H1 (cell line): ENCODE measurements at places on chromosomes 16 and 17. TPM values are rescaled to one million over a fixed set of nuclear protein-coding genes. Genes with fewer than 3 reads are reported as not detected.

- DNase-seq, result no peak
Observed at GRCh38 chr17:69762766-69763165, 312.3 kb upstream of the KCNJ16 start.

DNA sequence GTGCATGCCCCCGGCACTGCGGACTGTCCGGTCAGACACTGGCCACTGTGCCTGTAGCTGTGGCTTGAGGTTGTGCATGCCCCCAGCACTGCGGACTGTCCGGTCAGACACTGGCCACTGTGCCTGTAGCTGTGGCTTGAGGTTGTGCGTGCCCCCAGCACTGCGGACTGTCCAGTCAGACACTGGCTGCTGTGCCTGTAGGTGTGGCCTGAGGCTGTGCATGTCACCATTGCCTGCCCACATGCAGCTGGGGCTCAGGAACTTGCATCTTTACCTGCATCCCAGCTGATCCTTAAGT lies 5.2 kb downstream of the MTHFSD start:
- DNase-seq, result no peak

DNA sequence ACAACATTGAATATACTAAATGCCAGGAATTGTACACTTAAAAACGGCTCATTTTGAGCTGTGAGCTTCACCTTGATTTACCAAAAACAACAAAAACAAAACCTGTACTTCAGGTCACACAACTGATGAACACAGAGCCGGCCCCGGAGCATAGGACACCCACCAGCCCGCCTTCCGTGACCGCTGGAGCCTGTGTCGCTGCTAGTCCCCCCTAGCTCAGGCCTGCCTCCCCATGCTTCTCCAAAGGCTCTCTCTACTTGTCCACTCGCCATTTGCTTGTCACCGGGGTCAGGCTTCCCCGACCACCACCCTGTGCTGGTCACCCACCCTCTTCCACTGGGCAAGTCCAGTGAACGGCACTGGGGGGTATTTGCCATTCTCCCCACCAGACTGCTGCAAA lies 113.8 kb upstream of the TNRC6C start:
- DNase-seq, result no peak

- no peak for DNase-seq
Observed at GRCh38 chr17:81315129-81315884, 20.2 kb upstream of the SLC38A10 start.

DNA sequence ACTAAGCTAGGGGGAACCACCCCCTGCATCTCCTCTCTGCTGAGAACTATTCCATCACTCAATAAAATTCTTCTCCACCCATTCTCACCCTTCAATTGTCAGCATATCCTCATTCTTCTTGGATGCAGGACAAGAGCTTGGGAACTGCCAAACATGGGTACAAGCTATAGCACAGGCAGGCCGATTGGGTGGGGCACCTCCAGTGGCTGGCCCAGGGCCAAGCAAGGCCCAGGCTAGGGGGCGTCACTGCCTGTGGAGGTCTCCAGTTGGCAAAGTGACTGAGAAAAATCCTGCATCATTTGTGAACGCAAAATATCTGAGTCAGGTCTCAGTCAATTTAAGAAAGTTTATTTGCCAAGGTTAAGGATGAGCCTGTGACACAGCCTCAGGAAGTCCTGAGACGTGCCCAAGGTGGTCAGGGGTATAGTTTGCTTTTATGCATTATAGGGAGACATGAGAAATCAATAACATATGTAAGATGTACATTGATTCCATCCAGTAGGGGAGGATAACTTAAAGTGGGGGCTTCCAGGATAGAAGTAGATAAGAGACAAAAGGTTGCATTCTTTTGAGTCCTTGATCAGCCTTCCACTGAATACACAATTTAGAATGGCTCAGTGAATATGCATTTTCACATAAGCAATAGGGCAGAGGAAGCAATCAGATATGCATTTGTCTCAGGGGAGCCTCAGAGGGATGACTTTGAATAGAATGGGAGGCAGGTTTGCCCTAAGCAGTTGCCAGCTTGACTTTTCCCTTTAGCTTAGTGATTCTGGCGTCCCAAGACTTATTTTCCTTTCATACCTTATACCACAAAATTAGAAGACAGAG lies 21.5 kb upstream of the DHRS7B start:
- DNase-seq, result no peak

DNA sequence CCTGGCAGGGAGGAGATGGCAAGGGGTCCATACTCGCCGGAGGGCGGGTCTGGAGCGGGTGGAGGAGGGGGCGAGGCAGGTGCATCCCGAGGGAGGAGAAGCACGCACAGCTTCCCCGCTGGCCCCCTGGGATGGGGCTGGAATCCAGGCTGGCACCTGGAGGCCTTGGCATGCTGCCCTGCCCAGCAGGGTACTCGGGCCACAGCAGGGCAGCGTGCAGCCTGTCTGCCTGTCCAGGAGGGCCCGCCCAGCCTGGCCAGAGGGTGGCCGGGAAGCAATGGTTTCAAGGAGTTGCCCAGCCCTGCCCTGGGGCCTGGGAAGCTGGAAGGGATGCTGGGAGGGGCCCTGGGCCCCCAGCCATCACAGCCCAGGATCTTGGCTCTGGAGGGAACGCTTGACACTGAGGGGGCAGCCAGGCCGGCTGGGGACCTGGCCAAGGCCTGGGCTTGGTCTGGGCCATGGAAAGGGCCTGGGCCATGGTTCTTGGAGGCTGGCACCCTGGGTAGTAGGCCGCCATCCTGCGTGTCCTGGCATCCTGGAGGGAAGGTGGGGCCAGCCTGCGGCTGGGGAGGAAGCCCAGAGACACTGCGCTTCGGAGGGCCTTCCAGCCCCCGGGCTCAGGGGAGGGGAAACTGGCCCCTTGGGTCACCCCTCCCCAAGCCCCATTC lies 1.1 kb downstream of the GLIS2 start:
- DNase-seq, result no peak

- DNase-seq, result no peak
Observed at GRCh38 chr16:5738586-5738985, 641.0 kb upstream of the EEF2KMT start.

- DNase-seq, result no peak
Observed at GRCh38 chr17:71438631-71439146, 682.1 kb upstream of the SOX9 start.

GRCh38 chr17:39676198-39676819 lies 8.1 kb downstream of the PNMT start:
- no peak for DNase-seq

DNA sequence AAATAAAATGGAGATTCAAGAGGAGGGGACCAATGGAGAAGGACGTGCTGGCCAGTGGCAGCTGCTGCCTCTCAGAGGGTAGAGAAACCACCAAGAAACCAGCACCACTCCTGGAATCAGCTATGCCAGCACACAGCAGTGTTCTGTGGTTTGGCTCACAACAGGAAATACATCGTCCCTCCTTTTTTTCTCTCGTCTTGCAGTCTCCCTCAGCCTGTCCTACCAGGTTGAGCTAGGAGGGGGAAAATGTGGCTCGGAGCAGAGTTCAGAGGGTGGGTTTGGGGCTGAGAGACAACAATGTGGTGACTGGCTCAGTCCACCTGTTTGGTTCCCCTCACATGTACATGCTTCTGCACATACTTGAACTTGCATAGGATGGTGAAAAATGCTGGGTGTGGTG lies 19.9 kb upstream of the SLC16A5 start:
- no peak for DNase-seq

ZDHHC1 gene
- total RNA-seq, result 3.1 and 3.5 TPM in 2 replicates

CCL14 gene
- not detected in 2 replicates for total RNA-seq
